ENCODE measurements at places on chromosomes 13 and 19.

- DNase-seq: no peak
Observed at GRCh38 chr13:112058519-112058873, 8.5 kb upstream of the SOX1 start.

- DNase-seq: no peak
Observed at GRCh38 chr13:110330491-110331011, 23.5 kb downstream of the COL4A2 start.

DNA sequence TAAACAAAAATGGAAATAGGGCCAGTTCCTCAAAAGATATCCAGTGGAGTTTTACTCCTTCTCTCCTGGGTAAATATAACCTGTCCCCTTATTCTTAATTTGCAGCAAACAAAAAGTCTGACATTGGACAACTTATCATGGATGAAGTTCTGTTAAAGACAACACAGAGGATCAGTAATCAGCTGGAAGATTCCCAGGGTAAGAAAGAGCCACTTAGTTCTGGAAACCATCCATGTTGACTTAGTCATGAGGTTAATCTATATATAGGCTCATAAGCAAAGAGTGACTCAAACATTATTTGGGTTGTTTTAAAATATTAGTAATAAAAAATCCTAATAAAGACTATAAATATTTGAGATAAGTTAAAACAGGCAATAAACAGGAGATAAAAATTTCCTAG lies 40.5 kb upstream of the EBPL start:
- no peak for DNase-seq

GRCh38 chr19:16369664-16370576 lies 45.3 kb downstream of the KLF2 start:
- DNase-seq: no peak

- DNase-seq: no peak
Observed at GRCh38 chr19:50547385-50548190, 20.6 kb downstream of the LRRC4B start.

DNA sequence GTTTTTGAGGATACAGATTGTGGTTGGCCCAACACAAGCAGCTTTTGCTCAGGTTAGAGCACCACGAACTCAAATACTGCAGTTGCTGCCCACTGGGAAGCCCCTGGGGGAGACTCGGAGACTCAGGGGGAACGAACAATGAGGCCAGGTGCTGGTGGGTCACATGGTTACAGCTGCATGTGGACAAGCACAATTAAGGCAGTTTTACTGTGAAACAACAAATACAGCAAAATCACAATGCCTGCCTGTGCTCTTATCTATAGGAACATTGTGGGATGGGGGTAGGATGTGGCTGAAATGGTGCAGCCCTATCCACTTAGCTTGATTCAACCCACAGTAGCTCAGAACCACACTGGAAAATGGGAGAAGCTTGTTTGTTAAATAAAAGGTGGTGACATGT lies 119.7 kb upstream of the SPATA13 start:
- no peak for DNase-seq

GRCh38 chr13:29532116-29532515 lies 63.4 kb downstream of the SLC7A1 start:
- DNase-seq: no peak

DNA sequence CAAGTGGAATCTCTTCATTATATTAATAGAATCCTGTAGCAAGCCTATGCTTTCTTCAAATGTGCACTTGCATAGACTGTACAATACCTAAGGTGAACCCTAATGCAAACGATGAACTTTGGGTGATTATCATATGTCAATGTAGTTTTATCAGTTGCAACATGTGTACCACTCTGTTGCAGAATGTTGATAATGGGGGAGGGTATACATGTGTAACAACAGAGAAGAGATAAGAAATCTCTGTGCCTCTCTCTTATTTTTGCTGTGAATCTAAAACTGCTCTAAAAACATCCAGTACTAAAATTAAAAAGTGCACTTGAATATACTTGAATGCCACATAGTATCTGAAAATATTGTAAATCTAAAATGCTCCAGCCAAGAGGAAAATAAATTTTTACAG lies 820.8 kb upstream of the MIR17HG start:
- no peak for DNase-seq

DNA sequence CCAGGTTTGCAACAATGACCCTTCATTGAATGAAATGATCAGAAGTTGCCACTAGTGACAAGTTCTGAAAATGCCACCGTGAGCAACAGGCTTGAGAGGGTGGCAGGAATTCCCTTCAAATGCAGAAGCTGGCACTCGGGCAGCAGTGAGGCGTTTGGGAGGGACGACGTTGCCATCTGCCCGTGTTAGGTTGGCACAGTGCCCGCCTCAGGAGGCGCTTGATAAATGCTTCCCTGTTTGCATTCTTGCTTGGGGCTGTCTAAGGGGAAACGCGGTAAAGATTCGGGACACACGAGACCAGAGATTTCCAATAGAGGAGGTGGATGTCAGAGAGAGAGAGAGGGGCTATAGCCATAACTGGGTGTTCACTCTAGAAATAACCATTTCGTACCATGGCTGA lies 101.9 kb downstream of the TEX29 start:
- DNase-seq: no peak

DNA sequence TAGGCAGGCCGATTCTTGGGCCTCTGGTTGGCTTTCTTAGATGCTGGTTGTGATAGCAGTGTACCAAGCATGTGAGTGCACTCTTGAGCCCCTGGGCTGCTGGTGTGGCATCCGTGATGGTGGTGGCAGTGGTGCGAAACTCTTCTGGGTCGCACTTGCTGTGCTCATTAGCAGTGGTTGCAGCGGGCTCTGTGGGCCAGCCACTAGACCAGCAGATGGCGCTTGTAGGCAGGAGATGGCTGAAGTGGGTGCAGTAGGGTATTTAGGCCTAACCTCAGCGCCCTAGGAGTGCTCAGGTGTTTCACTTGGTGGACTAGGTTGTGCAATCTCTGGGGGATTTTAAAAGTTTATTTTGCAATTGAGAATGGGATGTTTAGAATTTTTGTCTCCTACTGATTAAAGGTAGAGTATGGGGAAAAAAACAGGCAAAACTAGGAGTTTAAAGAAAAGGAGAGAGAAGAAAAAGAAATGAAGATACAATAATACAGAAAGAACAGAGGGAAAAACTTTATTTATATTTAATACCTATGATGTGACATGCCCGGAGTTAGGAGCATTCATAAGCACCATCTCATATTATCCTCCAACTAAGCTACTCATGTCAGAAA lies 4.3 kb upstream of the ZNF17 start:
- peak; percentile 40 for DNase-seq

DNA sequence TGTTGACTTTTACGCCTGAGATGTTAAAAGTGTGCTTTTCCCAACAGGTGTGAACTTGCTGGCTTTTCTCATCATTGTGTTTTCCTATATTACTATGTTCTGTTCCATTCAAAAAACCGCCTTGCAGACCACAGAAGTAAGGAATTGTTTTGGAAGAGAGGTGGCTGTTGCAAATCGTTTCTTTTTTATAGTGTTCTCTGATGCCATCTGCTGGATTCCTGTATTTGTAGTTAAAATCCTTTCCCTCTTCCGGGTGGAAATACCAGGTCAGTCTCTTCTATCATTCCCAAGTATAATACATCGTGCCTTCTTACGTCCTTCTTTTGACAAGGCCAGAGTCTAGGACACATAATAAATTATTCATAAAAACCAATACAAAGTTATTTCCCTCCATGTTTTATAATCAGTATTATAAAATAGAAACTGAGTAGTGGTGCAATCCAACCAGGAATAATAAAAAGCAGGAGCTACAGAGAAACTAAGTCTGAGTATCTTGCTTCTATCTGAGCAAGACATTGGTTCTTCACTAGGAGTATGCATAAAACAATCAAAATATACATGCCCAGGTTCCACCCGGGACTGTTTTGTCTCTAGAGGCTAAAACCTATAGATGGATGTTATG lies 57.9 kb downstream of the RXFP2 start:
- no peak for DNase-seq

GRCh38 chr19:43534816-43535761 lies 2.1 kb downstream of the ZNF575 start:
- DNase-seq: no peak

DNA sequence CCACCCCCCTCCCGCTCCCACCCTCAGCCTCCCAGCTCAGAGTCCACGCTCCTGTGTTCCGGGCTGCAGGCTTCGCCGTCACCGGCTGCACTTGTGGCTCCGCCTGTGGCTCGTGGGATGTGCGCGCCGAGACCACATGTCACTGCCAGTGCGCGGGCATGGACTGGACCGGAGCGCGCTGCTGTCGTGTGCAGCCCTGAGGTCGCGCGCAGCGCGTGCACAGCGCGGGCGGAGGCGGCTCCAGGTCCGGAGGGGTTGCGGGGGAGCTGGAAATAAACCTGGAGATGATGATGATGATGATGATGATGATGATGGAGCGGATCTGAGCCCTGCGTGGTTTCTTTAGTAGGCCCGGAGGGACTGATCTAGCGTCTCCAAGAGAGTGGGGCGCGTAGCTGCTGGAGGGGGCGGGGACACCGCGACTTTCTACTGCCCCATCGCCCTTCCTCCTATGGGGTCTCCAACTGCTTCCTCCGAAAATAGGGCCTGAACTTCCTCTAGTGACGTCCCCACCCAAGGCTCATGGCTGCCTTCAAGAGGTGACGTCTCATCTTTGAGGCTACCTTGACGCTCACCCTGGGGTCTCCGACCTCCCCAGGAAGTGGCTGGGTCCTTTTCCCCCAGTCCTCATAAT lies 1.4 kb downstream of the RETN start:
- DNase-seq: no peak

GRCh38 chr13:73300718-73301425 lies 242.1 kb downstream of the KLF5 start:
- no peak for DNase-seq

DNA sequence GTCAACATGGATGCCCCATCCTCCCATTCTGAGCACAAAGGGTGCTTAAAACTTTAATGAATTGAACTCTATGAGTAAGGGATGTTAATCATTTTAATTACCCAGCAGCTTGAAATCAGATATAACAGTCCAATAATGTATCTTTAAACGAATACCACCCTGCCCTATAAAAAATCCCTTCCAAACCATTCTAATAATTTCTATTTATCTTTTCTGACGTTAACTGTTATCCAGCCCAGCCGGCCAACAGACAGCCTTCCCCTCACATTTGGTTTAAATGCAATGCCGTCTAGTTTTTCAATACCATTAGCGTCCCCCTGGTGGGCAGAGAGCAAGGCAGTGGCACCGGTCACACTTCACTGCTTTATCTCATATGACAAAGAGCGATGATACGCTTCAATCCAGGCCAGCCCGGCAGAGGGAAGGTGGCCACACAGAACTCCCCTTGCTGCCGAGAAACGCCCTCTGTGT lies 402.2 kb upstream of the ZNF507 start:
- no peak for DNase-seq

DNA sequence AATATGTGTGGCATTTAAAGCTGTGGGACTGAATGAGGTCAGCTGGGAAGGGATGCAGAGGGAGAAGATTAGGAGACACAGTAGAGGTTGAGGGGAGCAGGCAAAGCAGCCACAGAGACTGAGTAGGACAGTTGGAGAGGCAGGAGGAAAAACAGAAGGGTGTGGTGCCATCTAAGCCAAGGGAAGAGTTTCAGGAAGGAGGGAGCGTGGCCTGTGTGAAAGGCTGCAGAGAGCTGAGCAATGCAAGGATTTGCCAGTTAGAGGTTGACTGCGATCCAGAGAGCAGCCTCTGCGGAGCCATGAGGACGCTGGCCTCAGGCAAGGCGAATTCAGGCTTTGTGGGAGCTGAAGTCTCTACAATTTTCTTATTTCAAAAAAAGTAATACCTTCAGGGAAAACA lies 28.9 kb downstream of the SOX21 start:
- DNase-seq: no peak

DNA sequence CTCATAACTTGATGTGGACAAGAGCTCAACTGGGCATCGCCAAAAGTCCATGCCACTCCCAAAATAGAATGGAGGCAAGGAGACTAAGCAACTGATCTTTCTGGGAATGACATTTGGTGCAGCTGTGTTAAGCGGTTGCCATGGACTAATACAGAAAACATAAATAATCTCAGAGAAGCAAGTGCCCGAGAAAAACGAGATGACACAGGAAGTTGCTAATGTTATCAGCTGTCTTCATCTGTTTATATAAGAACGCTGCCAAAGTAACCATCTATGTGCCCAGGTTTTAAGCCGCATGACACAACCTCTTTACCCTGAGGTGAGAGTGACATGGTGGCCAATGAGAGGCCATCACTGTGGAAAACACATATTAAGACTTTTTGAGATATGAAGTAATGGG lies 54.9 kb upstream of the SACS start:
- no peak for DNase-seq

- no peak for DNase-seq
Observed at GRCh38 chr19:4980838-4981680, 12.1 kb downstream of the KDM4B start.

DNA sequence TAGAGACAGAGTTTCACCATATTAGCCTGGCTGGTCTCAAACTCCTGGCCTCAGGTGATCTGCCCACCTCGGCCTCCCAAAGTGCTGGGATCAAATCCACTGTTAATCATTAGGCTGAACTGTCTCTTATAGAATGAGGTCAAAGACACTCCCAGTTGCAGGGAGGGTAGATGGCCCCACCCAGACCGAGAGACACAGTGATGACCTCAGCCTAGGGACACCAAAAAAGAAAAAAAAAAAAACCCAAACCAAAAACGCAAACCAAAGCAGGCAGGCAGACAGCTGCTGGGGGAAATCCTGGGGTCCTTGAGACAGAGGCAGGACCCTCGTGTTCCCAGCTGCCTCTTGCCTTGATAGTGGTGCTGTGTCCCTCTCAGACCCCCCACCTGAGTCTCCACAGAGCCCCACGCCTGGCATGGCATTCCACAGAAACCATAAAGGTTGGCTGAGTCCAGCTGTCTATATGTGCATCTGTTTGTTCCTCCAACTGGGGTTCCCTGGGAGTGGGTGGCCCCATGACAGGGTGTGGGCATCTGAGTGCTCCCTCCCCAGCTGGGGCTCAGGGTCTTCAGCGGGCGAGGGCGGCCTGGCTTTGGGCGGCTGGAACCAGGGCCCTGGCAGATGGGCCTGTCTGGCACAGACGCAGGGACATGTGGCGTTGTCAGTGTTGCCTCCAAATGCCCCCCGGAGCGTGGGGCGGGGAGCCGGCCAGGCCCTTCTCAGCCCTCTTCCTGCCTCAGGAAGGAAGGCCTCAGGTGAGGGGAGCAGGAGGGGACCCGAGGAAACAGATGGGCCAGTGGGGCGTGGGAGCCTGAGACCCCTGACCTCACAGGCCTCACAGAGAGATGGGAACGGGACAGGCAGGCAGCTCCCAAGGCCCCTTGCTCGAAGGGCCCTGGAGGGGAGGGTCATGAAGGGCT lies 5.2 kb downstream of the DAND5 start:
- DNase-seq: no peak

DNA sequence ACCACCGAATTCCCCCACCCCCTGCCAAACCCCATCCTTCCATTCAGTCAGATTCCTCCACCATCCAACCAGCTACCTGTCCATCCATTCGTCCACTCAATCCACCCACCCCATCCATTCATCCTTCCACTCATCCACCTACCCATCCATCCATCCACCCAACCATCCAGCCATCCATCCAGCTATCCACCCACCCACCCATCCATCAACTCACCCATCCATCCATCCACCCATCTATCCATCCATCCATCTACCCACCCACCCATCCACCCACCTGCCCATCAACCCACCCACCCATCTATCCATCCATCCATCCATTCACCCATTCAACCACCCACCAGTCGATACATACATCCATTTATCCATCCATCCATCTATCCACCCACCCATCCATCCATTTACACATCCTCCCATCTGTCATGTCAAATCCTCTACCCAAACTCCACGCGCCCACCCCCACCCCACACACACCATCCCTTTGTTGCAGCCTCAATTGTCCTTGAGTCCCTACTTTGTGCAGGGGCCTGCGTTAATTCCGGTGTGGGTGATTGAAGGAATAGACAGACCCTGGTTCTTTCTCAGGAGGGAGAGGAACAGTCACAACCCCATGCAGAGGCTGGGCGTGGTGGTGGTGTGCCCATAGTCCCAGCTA lies 5.3 kb upstream of the SLC5A5 start:
- no peak for DNase-seq
